ENCODE measurements at places on chromosomes 4 and X.
A peak's percentile ranks its signal among the peaks of the same experiment; 100 is the strongest.

DNA sequence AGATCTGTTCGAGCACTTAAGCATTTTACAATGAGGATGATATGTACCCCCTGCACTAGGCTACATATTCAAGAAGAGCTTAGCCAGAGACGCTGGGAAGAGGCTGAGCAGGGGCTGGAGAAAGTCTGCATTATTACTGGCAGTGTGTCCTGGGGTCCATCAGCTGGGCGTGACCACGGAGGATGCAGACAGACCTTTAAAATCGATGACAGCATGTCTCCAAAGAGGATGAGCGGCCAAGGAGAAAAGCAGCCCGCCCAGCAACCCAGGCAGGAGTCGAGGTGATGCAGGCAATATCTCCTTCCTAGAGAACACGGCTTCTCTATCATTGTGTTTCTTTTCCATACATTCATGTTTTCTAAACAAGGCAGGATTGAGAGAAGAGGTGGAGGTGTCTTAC is 300.7 kb downstream of the USP46 start:
- DNase-seq, result no peak

GRCh38 chrX:119970574-119970973 is 27.0 kb upstream of the NKAP start:
- DNase-seq, result no peak

GRCh38 chrX:77776659-77777058 is 9.4 kb downstream of the ATRX start:
- no peak for DNase-seq

- no peak for DNase-seq
These were observed 110.2 kb downstream of the SLC4A4 start for GRCh38 chr4:71449040-71449439.

DNA sequence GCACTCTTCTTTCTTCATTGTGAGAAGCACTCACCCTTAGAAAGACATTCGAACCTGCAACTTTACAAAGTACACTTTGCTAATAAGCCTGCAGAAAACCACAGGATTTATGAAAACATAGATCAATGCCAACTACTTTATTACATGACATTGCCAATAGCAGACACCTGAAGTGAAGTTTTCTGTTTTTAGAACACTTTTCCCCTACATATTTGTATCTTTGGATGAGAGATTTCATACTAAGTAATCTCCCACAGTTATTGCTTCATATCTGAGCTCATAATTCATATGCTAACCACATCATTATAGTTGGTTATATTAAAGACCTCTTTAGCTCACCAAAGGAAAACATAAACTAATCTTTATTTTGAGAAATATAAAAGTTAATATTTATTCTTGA is 276.5 kb upstream of the CTSO start:
- no peak for DNase-seq

DNA sequence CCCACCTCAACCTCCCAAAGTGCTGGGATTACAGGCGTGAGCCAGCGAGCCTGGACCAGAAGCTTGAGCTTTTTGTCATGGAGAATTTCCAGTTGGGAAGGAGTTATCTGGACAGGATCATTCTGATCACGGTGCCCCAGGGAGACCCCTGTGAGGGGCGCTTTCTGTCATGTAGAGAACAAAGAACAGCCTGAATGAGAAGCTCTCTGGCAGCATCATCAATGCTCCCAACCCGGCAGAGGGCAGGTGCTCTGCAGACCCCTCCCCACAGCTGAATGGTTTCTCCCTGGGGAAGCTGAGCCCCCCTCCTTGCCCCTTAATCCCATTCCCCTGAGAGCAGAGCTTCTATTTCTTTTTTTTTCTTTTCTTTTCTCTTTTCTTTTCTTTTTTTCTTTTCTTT is 7.3 kb upstream of the CSF2RA start:
- no peak for DNase-seq

DNA sequence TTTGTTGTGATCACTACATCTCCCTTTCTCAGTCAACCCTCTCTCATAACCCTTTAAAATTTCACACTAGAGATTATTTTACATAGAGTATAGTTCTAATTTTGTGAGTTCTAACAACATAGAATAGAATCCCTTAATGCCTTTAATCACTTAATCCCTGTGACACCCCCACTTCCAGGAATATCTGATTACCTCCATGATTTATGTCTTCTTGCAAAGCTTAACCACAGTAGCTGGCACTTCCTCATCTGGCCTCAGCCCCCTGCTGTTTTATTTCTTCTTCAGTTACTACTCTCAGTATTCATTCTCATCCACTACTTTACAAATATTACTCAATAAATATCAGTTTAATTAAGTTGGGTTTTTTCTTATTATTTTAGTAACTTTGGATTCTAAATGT is 340.9 kb downstream of the CENPC start:
- no peak for DNase-seq

DNA sequence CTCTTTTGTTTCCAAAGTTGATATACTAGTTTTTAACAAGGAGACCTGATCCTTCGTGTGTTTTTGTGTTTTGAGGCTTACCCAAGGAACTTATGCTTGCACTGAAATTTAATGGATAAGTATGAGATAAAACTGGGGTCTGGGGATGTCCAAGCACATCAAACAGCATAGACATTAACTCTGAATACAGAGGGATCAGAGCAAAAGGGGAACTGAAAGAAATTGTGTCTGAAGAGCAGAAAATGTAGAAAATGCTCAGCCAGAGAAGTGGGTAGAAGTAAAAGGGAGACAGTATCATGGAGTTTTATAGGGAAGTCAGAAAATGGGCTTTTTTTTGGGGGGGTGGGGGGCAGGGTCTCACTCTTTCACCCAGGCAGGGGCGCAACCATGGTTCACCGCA is 695.4 kb downstream of the ARAP2 start:
- no peak for DNase-seq

GRCh38 chr4:6331468-6331867 is 61.8 kb downstream of the WFS1 start:
- no peak for DNase-seq

DNA sequence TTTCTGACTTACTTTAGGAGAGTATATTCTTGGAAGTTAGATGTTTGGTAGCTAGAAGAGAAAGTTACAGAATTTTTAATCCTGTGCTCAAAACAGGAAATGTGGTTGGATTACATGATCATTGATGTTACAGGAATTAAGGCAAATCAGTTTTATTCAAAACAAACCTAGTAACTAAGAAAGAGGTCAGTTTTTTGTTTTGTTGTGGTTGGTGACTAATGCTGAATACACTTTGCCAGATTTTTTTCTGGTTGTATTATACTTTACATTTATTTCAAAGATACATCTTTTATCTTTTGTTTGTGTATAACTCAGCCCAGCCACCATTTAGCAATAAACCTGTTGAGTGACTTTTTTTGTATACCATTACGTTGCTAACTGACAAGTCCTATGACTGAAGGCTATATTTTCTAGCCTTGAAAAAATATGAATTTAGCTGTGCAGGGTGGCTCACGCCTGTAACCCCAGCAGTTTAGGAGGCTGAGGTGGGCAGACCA is 116.7 kb downstream of the KLHL8 start:
- DNase-seq, result no peak

- no peak for DNase-seq
These were observed 192.9 kb upstream of the TBL1X start for GRCh38 chrX:9271789-9272525.

GRCh38 chr4:142698552-142698951 is 147.5 kb downstream of the INPP4B start:
- DNase-seq, result no peak

- DNase-seq, result no peak
These were observed 30.1 kb downstream of the EGFL6 start for GRCh38 chrX:13599491-13599890.

- DNase-seq, result no peak
These were observed 287.5 kb downstream of the ACTRT1 start for GRCh38 chrX:127764674-127765073.

DNA sequence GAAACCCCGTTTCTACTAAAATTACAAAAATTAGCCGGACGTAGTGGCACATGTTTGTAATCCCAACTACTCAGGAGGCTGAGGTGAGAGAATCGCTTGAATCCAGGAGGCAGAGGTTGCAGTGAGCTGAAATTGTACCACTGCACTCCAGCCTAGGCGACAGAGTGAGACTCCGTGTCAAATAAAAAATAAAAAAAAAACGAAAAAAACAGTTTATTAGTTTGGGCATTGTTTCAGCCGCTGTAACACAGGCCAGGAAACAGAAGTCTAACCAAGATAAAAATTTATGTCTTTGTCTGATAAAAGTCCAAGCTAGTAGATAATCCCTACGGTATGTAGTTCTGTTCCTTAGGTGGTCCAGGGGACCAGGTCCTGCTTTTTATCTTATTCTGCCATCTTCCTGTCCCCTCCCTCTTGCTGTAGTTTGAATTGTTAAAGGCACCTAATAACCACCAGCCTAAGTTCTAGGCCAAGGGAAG is 21.4 kb downstream of the USO1 start:
- DNase-seq, result no peak

DNA sequence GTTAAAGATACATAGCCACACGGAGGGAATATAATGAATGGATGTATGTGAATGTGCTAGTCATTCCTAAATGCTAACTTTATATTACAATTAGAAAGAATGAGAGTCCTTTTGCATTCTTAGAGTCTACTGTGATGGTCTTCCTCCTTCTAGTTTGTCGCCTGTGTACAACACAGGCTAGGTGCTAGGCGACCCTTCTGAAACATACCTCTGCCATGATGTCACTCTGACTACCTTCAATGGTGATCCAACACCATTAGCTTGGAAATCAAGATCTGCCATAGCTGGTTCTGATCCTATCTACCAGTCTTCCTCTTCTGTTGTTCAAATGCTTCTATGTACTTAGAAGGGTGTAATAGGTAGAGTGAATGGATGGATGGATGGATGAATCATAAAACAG is 151.2 kb downstream of the MGST2 start:
- no peak for DNase-seq

- no peak for DNase-seq
These were observed 101.5 kb upstream of the GABRA2 start for GRCh38 chr4:46491455-46491854.

DNA sequence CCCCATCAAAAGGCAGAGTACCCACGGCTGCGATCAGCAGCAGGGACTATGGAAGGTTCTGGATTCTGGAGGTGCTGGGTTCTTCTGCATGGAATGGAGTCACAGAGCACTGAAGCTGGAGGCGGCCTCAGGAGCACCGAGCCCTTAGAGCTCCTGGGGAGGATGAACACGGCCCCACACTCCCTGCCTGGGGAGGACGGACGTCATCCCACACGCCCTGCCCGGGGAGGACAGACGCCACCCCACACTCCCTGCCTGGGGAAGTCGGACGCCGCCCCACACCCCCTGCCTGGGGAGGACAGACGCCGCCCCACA is 9.9 kb downstream of the LRPAP1 start:
- DNase-seq, result no peak

DNA sequence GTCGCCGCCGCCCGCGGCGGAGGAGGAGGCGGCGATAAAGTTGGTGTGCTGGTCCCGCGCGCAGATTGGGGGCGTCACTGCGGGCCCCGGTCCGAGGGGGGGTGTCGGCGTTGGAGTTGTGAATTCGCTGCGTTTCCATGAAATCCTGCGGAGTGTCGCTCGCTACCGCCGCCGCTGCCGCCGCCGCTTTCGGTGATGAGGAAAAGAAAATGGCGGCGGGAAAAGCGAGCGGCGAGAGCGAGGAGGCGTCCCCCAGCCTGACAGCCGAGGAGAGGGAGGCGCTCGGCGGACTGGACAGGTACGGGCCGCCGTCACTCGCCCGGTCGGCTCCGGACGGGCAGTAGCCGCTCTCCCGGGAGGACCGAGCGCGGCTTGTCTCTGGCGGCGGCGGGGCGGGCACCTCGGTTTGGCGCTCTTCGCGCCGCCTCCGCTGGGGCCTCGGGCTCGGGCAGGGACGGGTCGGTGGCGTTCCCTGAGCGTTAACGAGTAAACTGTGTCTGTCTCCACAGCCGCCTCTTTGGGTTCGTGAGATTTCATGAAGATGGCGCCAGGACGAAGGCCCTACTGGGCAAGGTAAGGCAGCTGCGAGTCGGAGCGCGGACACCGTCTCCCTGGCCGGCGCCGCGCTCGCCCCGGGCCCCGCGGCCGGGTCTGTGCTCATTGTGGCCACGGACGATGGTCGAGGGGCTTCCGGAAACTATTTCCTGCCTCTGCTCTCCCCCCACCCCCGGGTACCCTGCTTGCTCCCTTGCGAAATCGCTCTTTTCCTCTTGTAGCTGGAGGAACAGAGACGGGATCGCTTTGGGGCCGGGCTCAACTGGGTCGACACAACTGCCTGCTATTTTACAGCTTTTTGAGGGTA is 658 bp downstream of the KDM6A start:
- DNase-seq, result peak; percentile 19

GRCh38 chr4:84110040-84110439 is 389.1 kb downstream of the NKX6-1 start:
- no peak for DNase-seq

DNA sequence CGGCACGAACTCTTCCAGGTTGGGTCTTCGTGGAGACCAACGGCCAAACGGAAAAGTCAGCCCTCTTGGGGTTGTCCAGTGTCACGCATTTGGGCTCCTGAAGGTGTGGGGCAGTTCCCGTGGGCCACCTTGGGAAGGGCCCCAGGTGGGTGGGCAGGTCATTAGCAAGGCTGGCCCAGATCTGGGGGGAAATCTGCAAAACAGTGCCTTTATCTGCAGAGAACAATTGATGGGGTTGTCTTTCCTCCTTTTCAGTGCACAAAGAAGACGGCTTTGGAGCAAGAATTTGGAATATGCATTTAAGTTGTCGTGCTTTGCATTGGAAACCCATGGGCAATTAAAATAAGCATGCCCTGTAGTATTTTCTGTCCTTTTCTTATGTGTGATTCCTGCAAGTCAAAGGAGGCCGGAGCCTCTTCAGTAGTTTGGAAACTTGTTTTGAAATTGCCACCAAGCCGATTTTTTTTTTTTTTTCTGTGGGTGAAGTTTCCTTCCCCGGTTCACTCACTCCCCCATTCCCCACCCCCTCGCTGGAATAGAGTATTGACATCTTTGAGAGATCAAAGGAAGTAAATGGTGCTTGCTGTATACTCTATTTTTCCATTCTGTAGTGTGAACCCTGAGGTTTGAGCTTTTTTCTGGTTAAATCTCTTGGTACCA is 9.8 kb downstream of the ZIC3 start:
- no peak for DNase-seq

GRCh38 chr4:7803992-7804755 is 135.5 kb downstream of the AFAP1 start:
- DNase-seq, result peak; percentile 66

DNA sequence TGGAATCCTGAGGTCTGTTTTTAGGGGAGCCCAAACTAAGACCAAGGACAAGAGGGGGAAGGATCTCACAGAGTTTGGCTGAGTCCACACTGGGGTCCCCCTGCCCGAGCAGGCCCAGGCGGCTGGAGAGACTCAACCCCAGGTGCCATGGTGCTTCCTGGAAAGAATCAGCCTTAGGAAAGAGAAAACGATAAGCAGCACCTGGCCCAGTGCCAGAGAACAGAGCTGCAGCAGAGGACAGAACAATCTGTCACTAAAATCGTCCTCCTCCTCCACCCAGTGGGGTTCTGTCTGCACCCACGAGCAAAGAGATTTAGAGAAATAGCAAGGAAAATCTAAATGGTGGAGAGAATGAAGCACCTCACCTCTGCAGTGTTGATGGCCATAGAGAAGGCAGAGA is 470.5 kb downstream of the BCOR start:
- DNase-seq, result no peak
